ENCODE measurements at places on chromosomes 2 and 18.

DNA sequence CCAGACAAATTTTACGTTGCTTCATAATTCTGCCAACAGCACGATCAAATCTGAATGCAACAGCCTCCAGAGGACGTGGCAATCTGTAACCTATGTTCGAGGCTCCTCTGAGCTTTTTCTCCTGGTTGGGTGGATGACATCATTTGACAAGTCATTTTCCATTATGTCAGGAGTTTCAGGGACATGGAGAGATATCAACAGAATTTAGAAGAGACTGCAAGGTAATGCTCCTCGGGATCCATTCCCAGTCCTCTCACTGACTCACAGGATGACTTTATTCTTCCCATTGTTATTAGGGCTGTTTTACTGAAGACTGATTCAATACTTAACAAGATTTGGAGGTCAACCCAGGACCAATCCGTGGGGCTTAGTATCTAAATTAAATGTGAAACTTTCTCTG, 72.5 kb upstream of the RNF152 start:
- DNase-seq: no peak

GRCh38 chr18:27366151-27366550, 181.0 kb upstream of the CHST9 start:
- no peak for DNase-seq

DNA sequence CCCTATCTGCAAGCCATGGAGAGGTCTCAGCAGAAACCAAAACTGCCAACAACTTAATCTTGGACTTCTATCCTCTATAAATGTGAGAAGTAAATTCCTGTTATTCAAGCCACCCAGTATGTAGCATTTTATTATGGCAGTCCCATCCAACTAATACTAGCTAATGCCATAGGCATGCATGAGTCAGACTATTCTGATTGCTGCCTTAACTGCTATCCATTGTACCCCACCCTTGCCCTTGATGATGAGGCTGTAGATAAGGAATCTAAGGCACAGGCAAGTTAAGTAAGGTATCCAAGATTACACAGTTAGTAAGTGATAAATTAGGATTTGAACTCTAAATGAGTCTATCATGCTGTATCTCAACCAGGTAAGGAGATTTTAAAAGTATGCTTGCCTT, 223.0 kb downstream of the UBE2E3 start:
- peak; percentile 79 for DNase-seq

DNA sequence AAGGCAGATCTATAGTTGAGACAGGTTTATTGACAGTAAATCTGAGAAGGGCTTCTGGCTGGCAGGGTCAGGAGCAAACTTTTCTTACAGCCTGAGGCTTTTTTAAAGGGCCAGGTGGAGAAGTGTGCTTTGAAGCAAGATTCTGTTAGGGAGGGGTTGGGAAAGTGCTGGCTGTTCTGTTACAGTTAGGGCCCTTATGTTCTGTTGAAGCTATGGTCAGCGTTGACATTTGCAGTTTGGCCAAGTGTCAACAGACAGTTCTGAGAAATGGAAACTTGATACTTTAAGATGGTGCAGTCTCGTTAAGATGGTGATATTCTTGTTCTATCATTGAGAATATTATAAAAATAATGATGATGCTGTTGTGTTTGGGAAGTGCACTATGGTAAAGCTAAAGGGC, 154.2 kb downstream of the RDH14 start:
- no peak for DNase-seq

DNA sequence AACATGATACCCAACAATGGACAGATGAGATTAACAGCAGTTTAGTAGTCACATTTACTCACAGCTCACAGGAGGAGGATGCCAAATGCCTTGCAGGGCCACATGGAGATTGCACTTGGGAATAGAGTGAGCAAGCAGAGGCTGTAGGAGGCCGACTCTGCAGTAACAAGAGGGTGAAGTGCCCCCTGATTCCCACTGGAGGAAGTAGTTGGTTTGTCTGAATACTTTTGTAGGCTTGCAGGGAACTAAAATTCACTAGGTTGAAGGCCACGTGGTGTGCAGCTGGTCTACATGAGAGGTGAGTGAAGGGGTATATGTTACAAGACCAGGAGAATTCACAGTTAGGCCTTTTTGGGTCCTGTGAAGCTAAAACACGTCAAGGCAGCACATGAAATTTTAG, 419.3 kb upstream of the TNP1 start:
- no peak for DNase-seq

GRCh38 chr2:101989740-101990460, 1.9 kb upstream of the IL1R2 start:
- DNase-seq: no peak

DNA sequence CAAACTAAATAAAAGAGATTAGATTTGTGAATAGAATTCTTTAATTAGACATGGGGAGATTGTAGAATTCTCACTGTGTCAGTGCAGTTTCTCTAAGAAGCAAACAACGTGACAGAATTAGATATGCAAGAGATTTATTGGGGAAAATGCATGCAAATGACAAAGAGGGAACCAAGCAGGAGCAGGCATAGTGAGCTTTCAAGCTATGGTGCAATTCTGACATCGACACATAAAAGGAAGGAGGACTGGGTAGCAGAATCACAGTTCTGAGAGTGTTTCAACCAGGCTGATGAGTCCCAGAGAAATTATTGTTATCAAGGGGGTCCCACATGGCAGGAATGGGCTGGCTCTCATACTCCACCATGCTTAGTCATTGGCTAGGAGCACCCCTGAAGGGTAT, 338.4 kb downstream of the FIGN start:
- no peak for DNase-seq
